ENCODE measurements at places on chromosomes 6 and 20. TPM values are rescaled to one million over a fixed set of nuclear protein-coding genes. Genes with fewer than 3 reads are reported as not detected.
A peak's percentile ranks its signal among the peaks of the same experiment; 100 is the strongest.

GRCh38 chr20:7841291-7841970 lies 98.8 kb downstream of the HAO1 start:
- peak; percentile 89 for DNase-seq

- DNase-seq: no peak
Measured at GRCh38 chr6:167787896-167788562, 38.7 kb upstream of the AFDN start.

- peak; percentile 39 for DNase-seq
Measured at GRCh38 chr20:14992153-14992552, 654.7 kb upstream of the FLRT3 start.

GRCh38 chr6:14817074-14817473 lies 428.8 kb upstream of the JARID2 start:
- no peak for DNase-seq

GRCh38 chr20:41047975-41048305 lies 19.3 kb downstream of the TOP1 start:
- no peak for DNase-seq

Gene EFCAB8
- not detected for polyA plus RNA-seq

- no peak for DNase-seq
Measured at GRCh38 chr6:167408235-167408869, 83.5 kb downstream of the TTLL2 start.

GRCh38 chr6:4981761-4982160 lies 22.1 kb downstream of the RPP40 start:
- DNase-seq: no peak

DNA sequence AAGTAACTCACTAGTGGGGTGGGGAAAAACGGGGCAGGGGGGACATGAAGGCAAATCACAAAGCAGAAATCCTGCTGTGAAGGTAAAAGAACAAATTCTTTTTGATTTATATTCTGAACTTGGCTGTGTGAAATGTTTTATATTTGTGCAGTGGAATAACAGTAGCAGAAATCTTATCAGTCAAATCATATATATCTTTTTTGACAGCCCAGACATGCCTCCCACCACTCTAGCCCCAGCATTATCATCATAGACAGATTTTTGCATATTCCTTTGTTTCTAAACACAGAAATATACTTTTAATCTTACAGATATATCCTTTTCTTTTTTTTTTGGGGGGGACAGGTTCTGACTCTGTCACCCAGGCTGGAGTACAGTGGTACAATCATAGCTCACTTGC lies 97.4 kb downstream of the PREP start:
- no peak for DNase-seq

Gene POM121L2
- polyA plus RNA-seq: not detected

Gene RNF146
- polyA plus RNA-seq: 50.9 TPM

DNA sequence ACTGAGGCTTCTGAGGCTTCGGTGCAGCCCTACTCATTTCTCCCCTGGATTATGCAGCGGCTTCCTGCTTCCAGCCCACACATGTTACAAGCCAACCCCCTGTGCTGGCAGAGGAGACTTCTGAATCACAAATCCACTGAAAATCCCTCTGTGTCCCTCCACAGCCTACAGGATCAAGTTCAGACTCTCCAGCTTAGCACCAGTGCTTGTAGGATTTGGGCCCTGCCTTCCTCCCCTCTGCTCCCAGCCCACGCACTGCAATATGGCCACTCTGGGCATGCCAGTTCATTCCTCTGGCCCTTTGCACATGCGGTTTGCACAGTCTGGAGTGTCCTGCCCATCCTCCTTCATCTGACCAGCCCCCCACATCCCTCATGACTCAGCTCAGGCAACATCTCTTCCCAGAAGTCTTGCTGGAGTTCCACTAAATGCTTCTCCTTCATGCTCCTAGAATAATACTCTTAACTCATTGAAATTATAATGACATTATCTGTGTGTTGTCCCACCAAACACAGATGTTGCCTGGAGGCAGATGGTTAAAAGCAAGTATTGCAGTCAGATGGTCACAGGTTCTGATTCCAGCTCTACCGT lies 15.9 kb upstream of the MDGA1 start:
- peak; percentile 95 for DNase-seq

Gene RCAN2
- 38.0 TPM for polyA plus RNA-seq

Gene KIAA0408
- 3.0 TPM for polyA plus RNA-seq

DNA sequence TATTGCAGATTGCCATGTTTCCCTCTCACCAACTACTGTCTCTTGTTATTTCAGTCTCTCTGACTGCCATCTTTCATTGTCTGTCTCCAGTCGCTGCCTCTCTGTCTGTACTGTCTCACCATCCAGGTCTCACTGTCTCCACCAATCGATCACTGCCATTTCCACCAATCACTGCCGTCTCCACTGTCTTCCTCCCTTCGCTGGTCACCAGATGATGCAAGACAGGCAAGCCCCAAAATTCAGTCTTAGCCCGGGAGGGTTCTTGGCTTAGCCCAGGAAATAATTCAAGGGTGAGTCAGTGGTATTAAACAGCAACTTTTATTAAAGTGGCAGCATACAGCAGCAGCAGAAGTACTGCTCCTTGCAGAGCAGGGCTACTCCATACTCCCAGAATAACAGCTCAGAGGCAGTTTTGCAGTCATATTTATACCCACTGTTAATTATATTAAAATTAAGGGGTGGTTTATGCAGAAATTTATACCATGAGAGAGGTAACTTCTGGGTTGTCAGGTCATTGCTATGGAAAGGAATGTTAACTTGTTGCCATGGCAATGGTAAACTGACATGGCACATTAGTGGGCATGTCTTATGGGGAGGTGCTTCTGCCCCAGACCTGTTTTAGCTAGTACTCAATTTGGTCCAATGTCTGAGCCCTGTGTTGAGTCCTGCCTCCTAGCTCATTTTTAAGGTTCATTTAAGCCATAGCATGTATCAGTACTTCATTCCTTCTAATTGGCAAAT lies 23.0 kb upstream of the ECHDC1 start:
- DNase-seq: peak; percentile 92

- no peak for DNase-seq
Measured at GRCh38 chr6:93163146-93163545, 256.2 kb downstream of the EPHA7 start.

GRCh38 chr6:166750108-166750793 lies 123.2 kb upstream of the RPS6KA2 start:
- DNase-seq: no peak

Gene PRL
- not detected for polyA plus RNA-seq

- no peak for DNase-seq
Measured at GRCh38 chr6:48511378-48511777, 400.4 kb upstream of the PTCHD4 start.

- peak; percentile 85 for DNase-seq
Measured at GRCh38 chr20:49345524-49345923, 67.7 kb upstream of the ZNFX1 start.

GRCh38 chr6:98487612-98488011 lies 346.8 kb upstream of the POU3F2 start:
- no peak for DNase-seq

DNA sequence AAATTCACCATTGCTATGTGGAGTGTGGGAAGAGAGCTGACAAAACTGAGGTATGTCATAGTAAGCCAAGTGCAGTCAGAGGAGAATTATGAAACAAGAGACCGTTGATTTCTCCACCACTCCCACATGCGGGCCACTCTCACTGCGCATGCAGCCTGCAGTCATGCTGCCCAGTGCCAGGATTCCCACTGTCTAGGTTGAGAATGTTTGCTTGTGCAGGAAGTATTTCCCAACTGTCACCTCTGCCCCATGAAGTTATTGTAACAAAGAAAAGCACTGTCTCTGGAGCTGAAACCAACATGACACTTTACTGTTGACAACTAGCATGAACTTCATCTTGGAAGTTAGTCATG lies 18.7 kb upstream of the SFT2D1 start:
- no peak for DNase-seq

DNA sequence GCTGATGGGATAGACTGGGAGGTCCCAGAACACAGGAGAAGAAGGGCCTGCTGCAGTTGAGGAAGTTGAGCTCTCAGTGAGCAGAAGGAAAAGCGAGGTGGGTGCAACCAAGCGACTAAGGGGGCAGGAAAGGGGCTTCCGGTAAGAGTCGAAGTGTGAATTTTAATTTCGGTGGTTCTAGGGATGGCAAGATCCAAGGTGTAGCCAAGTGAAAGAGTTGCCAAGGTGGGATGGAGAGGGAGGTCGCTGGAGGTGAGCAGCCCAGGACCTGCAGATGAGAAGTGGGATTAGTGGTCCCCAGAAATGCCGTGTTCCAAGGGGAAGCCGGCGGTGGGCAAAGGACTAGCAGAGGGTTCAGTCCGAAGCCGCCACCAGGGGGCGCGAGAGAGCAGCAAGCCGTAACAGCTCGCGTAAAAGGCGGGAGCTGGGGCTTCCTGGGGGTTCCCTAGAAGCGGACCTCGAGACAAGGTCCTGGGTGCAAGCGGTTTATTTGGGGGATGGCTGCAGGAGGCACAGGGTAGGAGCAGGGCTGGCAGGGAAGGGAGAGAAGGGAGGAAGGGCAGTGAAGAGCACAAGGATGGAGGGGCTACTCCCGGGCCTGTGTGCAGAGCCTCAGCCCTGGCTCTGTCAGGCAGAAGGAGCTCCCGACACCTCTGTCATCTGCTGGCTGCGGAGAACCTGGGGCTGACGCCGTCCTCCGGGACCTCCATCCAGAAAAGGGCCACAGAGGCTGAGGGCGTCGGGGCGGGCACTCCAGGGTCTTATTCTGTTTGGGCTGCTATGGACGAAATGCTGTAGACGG lies 103.6 kb downstream of the PAX1 start:
- DNase-seq: no peak

DNA sequence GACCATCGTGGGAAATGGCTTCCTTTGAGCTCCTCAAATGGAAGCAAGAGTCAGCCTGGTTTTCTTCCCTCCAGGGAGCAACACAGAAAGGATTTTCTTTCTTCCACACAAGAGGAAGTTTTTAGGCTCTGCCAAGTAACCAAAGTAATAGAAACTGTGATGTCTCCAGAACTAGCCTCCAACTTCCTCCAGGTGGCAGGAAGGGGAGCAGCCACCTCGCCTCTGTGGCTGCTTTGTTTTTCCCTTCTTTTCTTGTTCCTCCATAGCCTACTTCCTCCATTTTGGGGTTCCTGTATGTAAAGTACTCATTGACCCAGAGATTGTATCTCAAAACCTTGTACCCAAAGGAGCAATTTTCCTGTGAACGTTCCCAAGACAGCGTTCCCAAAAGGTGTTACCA lies 32.7 kb upstream of the CCR6 start:
- DNase-seq: no peak

- DNase-seq: no peak
Measured at GRCh38 chr20:47809161-47809960, 24.1 kb upstream of the SULF2 start.

Gene GTF3C6
- 74.4 TPM for polyA plus RNA-seq

DNA sequence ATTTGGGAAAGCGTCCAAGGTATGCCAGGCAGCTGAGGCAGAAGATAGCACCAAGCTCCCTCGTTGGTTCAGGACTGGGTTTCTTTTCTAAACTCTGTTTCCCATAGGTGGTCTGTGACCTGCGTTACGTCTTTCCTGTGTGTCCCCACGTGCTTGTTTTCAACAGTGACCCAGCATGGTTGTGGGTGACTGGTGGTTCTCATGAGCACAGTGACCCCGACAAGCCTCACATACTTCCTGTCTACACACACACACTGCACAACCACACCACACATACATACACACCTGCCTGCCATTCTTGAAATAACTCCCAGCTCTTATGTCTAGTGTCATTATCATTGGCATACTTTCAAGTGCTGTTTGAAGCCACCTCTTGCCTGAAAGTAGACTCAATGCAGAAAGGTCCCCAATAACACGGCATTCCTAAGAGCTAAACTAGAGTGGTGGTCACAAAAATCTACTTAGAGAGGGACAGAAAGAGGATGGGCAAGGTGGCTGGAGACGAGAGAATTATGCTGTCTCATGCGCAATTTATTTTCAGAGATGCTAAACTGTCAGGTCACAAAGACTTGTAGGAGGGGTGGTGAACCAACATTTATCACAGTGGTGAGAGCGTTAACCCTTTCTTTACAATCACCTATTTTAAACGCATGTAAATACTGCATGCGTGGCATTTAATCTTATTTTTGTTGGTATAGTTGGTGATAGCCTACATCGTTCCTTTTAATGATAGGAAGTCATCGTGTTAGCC lies 66.7 kb downstream of the GCNT2 start:
- peak; percentile 9 for DNase-seq

Gene TRAPPC3L
- polyA plus RNA-seq: 0.05 TPM

Gene HECA
- 6.5 TPM for polyA plus RNA-seq

- no peak for DNase-seq
Measured at GRCh38 chr6:36729161-36729524, 31.5 kb downstream of the RAB44 start.

DNA sequence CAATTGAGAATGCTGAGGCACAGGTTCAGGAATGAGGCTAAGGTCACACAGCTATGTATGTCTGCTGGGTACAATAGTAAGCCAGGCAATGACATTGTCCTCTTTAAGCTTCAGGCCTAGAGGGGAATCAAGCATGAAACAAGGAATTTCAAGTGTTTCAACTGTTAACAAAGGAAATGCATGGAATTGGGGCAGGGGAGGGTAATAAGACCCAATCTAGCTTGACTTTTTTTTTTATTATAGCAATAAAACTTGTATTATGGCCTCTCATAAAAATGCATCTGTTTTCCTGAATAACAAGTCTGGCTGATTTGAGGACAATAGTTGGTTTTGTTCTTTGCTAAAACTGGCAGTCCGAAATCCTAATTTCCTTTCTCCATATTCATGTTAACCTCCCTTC lies 336.7 kb downstream of the CBLN4 start:
- no peak for DNase-seq

Gene SLC2A10
- 20.4 TPM for polyA plus RNA-seq

DNA sequence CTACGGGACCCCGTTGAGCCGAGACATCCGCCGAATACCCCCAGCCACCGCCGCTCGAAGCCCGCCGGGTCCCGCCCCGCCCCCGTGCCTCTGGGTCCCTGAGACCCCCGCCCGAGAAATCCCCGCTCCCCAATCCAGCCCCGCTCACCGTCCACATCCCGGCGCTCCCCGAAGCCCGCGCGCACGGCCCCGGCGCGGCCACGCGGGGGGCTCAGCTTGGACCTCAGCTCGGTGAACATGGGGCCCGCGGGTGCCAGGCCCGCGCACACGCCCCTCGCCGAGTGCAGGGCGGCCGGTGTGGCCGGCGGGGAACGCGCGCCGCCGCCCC lies 249 bp downstream of the SAMD10 start:
- DNase-seq: no peak

Gene HLA-C
- polyA plus RNA-seq: 274 TPM

Gene GLP1R
- polyA plus RNA-seq: not detected

- DNase-seq: no peak
Measured at GRCh38 chr20:6739406-6739805, 28.1 kb upstream of the BMP2 start.

GRCh38 chr6:167295495-167296292 lies 4.6 kb downstream of the UNC93A start:
- no peak for DNase-seq

DNA sequence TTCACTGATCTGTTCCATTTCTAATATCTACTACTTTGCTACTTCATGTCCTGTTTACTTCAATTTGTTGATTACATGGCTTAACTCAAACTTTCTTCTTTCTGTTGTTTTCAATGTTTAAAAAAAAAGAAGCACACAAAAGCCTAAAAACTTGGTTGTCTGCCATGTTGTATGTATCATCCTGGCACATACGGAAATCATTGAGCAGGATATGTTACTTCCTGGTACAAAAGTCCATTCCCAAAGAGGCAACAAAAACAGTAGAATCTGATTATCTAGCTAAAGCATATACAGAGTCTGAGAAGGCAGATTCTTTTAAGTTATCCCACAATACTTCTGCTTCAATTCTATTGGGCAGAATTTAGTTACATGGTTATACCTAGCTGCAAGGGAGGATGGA lies 14.5 kb upstream of the COL12A1 start:
- peak; percentile 23 for DNase-seq

Data from fibroblast of lung (primary cell).